Fibroblast of skin of right quadriceps (primary cell): ENCODE measurements at places on chromosomes 4 and X.

DNA sequence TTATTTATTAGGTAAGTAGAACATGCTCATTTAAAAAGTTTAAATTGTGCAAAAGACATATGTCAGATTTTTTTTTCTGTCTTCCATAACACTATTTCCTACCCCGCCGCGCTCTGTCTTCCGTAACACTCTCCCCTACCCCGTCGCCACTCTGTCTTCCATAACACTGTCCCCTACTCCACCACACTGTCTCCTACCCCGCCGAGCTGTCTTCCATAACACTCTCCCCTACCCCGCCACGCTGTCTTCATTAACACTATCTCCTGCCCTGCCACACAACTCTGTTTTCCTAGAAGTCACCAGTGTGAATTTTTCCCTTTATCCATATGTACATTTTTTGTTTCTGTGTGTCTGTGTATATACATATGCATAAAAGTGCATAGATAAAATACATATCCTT, 4.4 kb downstream of the MSMO1 start:
- no peak for DNase-seq

GRCh38 chrX:69137371-69138117, 27.7 kb downstream of the PJA1 start:
- DNase-seq: peak; percentile 51

- peak; percentile 31 for DNase-seq
Observed at GRCh38 chr4:41887821-41888686, 47.2 kb upstream of the TMEM33 start.

DNA sequence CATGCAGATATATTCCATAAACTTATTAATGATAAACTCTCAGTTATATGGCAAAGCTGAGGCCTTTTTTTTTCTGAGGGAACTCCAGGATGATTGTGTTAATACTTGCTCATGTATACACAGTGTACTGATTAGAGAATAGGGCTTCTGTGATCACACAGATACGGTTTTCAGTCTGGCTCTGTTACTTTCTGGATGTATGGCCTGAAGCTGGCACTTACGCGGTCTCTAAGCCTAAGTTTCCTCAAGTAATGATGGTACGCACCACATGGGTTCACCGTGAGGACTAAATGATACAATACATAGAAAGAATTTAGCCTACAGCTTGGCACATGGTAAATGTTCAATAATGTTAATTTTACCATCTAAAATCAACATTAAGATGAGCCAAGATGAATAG, 73.8 kb downstream of the SEC24D start:
- DNase-seq: no peak

GRCh38 chr4:173448103-173448502, 49.2 kb upstream of the SCRG1 start:
- DNase-seq: peak; percentile 66

GRCh38 chrX:74923942-74924448, 1.3 kb downstream of the NEXMIF start:
- no peak for DNase-seq

DNA sequence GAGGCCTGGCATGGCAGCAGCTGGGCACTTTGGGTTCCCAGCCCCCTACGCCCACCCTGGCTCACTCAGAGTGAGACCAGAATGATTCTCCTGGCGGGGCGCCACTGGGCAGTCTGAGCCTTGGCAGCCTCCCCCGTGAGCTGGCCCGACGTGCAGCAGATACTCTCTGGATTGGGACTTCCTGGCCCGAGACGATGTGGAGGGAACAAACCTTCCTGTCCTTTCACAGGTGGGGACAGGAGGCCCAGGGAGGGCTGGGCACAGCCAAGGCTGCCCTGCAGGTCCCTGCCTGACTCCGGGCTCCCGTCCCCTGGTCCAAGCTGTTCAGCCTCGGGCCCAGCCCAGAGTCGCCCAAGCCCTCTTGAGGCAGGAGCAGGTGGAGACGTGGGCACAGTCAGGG, 17.9 kb upstream of the ADD1 start:
- DNase-seq: no peak

GRCh38 chrX:78387364-78387763, 60.0 kb upstream of the CYSLTR1 start:
- DNase-seq: no peak

DNA sequence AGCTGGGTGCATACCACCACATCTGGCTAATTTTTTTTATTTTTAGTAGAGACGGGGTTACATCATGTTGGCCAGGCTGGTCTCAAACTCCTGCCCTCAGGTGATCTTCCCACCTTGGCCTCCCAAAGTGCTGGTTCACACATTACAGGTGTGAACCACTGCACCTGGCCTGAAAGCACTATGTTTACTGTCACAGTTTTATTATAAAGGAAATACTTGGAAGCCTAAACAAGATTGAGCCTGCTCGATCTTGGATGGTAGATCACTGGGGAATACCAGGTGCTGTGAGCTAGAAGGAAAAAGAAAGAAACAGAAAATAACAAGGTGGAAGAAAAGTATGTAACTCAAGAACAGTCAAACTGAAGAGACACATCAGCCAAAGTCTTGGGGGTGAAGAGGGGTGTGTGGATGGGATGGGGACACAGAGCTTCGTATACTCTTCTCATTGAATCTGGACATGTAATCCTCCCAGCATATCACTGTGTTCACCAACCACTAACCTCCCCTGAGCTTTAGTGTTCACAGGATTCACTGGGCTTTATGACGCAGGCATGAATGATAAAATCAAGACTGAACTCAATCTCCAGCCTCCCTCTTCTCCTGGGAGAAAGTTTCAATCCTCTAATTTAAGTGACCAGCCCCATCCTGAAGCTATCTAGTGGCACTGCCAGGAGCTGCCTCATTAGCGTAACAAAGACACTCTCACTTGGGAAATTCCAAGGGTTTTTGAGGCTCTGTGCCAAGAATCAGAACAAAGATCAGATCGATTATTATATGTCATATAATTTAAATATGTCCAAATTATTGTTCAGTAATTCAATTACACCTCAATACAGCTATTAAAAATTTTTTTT, 40.9 kb downstream of the PDS5A start:
- no peak for DNase-seq

GRCh38 chr4:16267639-16268038, 41.4 kb upstream of the TAPT1 start:
- DNase-seq: no peak

GRCh38 chr4:26069218-26069617, 155.2 kb downstream of the SMIM20 start:
- peak; percentile 18 for DNase-seq

DNA sequence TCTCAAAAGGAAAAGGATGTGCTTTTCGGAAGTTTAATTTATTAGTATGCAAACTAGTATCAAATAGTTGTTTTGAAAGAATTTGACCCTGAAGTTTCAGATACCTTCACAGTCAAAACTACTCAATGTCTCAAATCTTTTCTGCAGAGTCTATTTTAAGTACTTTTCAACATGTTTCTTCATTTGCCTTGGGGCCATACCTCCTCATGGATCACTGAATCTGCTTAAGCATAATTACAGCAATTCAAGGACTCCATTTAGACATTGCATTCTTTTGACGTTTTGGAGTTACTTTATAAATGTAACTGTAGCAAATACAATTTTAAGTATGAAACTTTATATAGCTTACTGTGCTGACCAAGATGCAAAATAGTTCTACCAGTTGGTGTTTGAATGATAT, 25.5 kb downstream of the PALLD start:
- no peak for DNase-seq

DNA sequence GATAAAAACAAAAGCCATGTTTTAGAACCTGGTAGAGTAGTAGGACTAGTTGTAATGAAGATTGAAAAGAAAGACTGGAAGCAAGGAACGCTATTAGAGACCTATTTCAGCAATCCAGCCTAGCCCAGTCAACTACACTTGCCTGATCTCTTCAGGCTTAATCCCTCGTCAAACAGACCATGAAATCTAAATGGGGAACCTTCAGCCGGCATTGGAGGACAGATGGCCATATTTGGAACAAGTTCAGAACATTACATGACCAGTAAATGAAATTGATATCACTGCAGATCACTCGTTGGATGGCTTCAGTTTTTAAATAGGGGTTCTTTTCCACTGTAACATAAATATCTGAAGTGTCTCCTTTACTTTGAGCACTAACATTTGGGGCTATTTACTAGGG, 84.8 kb upstream of the WDR44 start:
- DNase-seq: no peak

- DNase-seq: no peak
Observed at GRCh38 chr4:19164334-19164733, 1087.4 kb upstream of the SLIT2 start.

- no peak for DNase-seq
Observed at GRCh38 chr4:37825968-37826294, 555 bp upstream of the PGM2 start.

GRCh38 chr4:1494416-1495315, 88.4 kb upstream of the NKX1-1 start:
- no peak for DNase-seq

GRCh38 chr4:104462641-104463040, 32.1 kb downstream of the CXXC4 start:
- no peak for DNase-seq

DNA sequence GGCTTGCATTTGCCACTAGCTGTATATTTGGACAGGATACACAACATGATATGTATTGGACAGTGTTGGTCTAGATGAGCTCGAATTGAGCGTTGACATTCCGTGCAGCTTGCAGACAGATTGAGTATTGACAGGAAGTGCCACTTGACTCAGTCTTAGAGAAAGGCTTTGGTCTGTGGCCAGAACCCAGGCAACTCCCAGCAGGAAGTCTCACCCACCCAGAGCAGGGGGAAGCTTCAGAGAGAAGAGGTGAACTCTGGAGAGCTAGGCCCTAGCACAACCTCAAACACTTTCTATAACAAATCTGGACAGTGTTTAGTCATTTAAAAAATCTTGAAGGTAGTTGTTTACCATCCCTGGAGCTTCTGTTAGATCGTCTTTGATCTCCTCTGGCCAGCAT, 280.5 kb downstream of the FBXW7 start:
- peak; percentile 40 for DNase-seq

DNA sequence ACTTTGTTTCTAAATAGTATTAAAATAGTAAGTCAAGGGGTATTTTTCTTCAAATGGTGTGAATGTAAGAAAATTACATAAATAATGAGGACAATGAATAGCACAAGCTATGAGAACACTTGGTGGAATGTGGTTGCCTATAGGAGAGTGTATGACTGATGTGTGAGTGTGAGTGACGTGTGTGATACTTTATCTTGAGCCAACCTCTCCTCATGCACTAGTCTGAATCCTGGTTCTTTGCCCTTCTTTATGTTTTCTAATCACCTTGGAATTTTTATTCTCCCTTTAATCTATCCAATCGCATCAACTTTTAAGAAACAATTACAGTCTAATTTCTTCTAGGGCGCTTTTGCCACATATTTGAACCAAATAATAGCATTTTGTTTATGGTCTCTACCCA, 98.2 kb downstream of the YIPF7 start:
- no peak for DNase-seq

DNA sequence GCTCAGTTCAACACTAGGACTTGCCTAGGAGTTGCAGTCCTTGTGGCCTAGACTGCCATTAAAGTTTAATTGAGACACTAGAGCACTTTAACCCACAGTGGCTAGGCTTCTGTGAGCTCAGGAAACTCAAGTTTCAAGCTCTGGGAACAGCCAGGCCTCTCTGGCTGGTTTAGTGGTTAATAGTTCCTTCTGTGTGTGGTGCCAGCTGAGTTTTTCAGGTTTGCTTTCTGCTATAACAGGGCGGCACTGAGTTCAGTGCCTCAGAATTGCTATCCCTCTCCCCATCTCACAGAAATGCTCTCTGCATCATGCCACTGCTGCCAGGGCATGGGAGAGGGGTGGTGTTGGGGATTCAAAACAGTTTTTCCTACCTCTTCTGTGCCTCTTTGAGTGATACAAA, 15.9 kb downstream of the MMAA start:
- DNase-seq: no peak

DNA sequence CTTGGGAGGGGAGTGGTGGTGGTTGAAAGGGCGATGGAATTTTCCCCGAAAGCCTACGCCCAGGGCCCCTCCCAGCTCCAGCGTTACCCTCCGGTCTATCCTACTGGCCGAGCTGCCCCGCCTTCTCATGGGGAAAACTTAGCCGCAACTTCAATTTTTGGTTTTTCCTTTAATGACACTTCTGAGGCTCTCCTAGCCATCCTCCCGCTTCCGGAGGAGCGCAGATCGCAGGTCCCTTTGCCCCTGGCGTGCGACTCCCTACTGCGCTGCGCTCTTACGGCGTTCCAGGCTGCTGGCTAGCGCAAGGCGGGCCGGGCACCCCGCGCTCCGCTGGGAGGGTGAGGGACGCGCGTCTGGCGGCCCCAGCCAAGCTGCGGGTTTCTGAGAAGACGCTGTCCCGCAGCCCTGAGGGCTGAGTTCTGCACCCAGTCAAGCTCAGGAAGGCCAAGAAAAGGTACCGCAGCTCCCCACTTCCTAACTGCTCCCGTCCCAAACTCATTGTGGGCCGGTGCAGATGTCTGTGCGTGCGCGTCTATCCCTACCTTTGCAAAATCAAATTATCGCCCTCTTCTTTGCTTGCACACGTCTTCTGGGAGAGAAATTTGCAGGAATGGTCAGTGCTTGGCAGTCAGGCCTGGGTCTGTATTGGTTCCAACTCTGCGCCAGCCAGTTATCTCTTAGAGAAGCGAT, 533 bp downstream of the IL15 start:
- DNase-seq: peak; percentile 52

- DNase-seq: peak; percentile 95
Observed at GRCh38 chrX:134670134-134670924, 12.1 kb upstream of the PLAC1 start.

DNA sequence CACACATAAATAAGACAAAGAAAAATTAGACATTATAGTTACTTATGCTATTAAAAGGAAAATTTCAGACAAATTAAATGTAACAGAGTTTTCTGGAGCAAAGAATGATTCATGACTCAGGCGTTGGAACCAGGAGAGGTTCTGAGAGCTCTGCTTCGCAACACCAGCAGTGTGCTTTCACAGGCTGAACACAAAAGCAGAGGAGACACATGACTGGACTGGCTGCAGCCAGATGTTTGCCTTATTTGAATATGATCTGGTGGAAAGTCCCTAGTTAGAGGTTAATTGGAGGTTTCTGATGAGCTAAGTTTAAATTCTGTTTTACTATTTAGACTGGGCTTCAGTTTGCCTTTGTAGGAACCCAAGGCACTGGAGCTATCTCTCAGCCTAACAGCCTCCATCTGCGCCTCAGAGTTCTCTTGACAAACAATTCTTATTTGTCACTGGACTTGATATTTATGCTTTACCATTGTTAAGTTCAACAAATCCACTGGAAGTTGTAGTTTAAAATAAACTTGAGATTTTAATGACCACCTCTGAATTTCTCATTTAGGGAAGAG, 16.2 kb downstream of the BOD1L1 start:
- no peak for DNase-seq

- peak; percentile 78 for DNase-seq
Observed at GRCh38 chrX:65644621-65645289, 22.7 kb upstream of the MSN start.

GRCh38 chrX:54085666-54086065, 41.4 kb upstream of the PHF8 start:
- no peak for DNase-seq

- no peak for DNase-seq
Observed at GRCh38 chr4:156084373-156084772, 130.7 kb upstream of the CTSO start.
